ENCODE measurements at places on chromosomes 3 and 15.

DNA sequence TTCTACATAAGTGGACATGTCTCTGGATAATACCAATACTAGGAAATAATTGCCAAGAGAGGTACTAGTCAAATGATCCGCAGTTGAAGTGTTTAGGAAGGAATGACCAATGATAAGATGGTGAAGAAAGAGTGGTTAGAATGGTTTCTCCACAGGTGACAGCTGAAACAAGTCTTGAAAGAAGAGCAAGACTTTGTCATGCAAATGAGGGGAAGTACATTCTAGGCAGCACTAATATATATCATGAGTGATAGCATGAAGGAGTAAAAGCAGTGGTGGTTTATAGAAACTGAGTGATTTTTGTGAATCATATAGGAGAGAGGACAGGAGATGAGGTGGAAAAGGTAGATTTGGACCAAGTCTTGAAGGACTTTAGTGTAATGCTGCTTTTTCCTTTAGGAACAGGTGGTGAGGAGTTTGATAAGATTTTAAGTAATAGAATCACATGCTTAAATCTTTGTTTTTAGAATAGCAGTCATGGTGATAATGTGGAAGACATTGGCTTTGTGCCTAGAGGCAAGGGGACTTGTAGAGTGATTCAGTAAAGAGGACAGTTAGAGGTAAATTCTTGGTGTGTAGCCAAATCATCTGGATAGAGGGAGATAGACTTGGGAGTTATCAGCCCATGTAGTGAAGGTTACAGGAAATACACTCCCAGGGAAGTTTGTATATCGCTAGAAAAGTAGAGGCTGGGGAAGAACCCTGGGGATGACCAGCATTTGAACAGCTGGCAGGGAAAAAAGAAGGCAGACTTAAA is 31.9 kb downstream of the SLMAP start:
- no peak for DNase-seq

DNA sequence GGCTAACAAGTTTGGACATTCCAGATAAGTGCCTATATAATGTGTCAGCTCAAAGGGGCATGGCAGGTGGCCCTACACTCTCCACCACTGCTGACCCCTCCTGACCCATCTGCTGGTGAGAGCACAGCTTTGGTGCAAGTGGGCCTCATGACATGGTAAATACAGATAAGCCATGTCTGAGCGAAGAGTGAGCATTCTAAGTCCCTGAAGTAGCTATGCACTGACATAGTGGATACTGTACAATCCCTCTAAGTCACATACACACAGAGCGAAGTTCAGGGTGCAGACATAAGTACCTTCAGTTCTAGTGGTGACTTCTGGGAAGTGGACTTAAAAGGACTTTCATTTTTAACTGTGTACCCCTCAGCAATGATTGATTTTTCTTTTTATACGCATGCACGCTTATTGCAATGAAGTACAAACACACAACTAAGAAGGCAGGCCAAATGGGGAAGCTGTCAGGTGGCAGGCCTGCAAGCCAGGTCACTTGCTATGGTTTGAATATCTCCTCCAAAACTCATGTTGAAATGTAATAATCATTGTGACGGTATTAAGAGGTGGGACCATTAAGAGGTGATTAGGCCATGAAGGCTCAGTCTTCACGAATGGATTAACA is 41.5 kb downstream of the TBC1D2B start:
- DNase-seq, result no peak

DNA sequence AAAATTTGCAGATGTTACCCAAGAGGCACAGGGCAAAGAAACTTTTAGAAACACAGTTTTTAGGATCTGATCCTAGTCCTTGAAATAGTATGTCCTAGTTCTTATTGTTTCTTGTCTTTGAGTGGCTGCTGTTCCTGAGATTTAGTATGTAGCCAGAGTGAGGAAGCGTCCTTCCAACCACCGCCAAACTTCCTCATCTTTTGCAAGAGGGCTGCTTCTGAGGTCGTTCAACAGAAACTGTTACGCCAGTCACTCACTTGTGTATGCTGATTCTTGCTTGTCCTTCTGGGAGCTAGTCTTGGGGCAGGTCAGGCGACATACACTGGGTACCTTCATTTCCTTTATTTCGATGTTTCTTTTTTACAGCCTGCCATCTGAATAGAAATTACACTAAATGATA is 577.3 kb upstream of the ZNF717 start:
- DNase-seq, result no peak

- DNase-seq, result no peak
Measured at GRCh38 chr15:74336061-74337005, 31.1 kb downstream of the CYP11A1 start.

DNA sequence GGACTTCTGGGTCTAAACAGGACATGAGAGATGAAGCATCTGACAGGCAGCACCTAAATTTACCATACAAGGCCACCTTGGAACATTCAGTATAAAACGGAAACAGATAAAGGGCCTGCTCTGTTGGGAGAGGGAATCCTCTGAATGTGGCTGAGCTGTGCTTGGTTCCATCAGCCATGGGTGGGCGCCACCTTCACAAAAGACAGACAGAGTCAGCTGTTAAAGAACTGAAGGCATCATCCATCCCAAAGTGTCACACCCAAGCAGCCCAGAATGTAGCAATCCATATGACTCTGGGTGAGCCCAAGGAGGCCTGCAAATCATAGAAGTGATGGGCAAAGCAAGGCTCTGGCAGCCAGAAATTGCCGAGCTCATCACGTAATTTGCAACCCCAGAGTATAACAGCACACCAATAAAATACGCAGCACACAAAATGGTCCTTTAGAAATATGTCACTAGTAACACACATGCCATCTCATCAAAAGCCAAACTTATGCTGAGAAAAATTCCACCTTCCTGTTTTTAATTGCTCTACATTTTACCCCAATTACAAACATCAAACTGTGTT is 24.8 kb upstream of the RBP1 start:
- DNase-seq, result no peak

DNA sequence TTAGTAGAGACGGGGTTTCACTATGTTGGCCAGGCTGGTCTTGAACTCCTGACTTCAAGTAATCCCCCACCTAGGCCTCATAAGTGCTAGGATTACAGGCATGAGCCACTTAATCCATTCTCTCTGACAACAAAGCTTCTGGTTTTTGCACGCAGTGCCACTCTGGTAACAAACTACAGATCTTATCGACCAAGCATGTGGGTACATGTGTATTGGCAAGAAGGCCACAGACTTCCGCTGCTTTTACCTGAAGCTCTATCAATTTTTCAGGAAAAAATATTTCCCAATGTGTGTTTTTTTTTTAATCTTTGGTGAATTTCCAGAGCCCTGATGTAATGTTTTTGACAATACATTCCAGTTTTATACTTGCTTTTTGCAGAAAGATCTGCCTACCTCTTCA is 182.5 kb downstream of the PCCB start:
- no peak for DNase-seq

- no peak for DNase-seq
Measured at GRCh38 chr15:31136607-31137328, 35.2 kb upstream of the TRPM1 start.

GRCh38 chr3:72255791-72256559 is 471.0 kb upstream of the PROK2 start:
- DNase-seq, result no peak

DNA sequence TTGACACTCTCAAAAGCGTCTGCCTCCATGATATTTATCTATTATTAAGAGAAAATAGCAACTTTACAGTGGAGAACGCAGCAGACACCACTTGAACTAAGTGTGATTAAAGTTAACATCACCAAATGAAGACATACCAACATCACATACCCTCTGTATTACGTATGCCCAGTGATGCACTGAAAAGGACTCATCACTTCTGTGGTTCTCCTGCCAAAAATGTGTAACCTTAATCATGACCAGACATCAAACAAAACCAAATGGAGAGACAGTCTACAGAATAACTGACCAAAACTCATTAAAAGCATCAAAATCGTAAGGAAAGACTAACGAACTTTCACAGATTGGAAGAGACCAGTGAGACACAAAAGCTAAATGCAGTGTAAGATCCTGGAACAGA is 103.2 kb downstream of the PPP2R3A start:
- DNase-seq, result no peak

GRCh38 chr15:63765338-63765737 is 68.4 kb downstream of the HERC1 start:
- DNase-seq, result no peak

GRCh38 chr15:101368086-101368780 is 73.2 kb upstream of the SNRPA1 start:
- DNase-seq, result no peak

DNA sequence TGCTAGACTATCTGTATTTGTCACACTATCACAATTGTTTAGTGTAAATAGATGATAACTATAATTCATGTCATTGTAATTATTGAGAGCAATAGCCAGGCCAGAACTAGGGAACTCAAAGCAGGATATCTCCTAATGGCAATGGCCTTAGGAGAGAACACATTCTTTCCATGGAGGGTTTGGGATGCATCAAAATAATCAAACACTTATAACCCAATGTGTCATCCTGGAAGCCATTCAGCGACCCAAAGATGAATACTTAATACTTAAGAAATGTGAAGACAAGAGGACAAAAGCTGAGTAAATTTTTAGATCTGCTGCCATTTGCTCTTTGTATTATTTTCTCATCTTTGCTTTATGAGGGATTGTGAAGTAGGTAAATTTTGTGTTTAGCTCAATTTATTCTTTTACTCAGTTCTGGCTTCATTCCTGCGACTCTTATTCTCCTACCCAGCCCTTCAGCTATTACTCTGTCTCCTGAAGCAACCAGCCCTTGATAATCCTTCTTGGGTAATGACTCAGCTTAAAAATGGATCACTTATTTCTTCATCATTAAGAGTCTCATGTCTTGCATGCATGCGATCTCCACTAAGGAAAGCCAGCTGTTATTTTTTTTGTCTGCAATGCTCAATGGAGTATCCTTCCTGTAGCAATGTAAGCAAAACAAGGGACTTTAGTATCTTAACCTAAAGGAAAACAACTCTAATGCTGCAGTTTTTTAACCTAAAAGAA is 2.0 kb downstream of the OR4F15 start:
- DNase-seq, result no peak

DNA sequence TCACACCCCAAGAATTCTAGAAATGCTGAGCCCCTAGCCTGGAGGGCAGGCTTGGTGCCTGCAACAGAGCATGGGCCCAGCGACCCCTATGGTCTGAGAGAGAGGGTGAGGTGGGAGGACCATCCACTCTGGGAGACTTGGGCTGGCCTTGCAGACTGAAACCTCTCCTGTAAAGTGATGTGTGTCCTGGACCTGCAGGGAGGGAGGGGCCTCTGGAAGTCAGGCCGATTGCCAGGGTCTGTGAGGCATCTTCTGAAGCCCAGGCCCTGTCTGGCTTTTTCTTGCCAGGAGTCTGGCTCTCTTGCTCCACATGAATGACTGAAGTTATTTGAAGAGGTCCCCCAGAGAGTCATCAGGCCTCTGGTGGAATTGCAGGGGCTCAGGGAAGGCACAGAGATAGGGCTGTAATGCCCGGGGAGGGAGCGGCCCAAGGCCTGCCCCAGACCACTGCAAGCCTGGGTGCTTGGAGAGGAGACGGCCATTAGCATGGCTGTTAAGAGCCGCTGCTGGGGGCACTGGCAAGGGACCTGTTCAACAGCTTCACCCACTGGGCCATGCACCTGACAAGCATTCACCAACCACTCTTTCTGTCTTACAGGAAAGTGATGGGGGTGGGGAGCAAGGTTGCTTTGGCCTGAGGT is 56.0 kb upstream of the CHRNA7 start:
- DNase-seq, result no peak

DNA sequence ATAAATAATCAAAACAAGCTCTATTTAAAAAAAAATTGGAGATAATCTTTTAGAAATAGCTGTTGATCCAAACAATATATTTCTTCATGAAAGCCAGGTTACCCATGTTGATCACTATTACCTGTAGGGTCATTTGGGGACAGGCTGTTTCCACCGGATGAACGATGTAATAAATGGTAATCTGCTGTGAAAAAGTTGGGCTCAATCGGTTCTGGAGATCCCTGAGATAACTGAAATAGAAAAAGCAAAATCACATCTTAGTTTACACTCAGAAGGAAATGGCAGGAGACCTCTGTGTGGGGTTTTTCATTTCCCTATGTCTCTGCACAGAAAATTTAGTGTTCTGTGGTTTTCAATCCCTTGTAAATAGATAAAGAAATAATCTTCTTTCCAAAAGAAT is 249.5 kb downstream of the NEK10 start:
- no peak for DNase-seq

DNA sequence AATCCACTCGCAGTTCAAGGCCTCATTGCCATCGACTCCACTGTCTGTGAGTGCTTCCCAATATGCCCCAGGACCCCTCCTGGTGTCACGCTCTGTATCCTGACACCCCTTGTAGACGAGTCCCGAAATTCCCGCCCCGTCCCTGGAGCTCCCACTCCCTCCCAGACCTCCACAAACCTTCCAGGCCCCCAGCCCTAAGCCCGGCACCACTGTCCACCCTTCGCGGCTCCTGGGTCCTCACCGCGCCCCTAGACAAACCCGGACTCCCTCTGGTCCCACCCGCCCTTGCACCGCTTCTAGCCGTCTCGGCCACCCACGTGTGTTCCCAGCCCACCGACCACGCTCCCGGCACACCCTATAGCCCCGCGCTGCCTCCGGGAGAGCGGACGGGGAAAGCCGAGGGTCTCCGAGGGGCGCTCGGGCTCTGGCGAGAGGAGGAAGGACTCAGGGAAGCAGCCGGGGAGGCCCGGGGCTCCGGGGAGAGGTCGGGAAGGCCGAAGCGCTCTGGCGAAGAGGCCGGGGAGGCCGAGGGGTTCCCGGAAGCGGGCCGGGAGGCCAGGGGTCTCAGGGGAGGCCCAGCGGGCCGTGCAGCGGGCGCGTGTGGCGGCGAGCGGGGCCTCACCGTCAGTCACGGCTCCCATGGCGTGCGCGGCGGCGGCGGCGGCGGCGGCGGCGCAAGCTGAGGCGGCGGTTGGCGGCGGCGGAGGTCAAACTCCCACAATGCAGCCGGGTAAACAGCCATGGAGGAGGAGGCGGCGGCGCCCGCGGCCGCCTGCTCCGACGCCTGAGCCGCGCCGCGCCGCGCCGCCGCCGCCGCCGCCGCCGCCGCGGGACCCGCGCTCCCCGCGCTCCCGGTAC is at the start of the genes ATXN7 and THOC7:
Gene ATXN7 (plus strand): TSS at position 718 of the 858 bp plus-strand sequence. CDS start 48,732 bp downstream, outside the sequence.
Gene THOC7 (minus strand): TSS at position 656 of the 858 bp plus-strand sequence. CDS start 15 bp downstream, at position 641.
- peak; percentile 32 for DNase-seq

DNA sequence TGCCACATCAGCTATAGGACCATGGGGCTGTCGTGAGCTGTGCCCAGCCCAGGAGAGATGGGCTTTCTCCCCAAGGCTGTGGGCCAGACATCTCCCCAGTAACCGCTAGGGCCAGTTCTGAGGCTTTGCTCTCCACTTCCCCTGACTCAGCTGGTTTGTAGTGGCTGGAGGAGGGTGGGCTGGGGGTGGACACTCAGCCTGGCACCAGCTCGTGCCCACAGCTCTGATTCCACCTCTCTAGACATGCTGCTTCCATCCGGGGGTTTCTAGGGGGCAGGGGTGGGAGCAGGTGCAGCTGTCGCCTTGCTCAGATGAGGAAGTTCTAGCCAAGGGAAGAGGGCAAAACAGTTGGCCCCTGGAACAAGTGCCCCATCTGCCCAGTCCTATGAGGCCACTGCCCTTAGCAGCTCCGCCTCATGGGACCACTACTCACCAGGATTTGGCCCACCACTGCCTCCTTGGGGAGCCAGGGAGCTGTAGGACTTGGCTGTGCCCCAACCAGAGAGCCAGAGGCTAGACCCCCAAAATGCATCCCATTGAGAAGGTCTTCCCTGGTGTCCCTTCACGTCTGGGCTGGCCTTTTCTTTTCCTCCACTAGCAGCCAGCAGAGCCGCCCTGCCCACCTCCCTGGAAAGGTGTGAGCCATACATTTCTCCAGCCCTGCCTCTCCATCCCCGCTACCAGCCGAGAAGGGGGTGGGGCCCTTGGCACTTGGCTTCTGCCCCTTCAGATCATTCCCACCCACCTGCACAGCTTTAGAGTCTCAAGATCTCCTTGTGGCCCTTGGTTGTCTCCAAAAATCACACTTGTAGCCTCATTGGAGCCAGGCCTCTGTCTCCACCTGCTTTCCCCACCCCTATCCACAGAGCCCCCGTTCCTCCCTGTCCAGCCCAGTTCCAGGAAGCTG is 9.9 kb downstream of the GLYCTK start:
- DNase-seq, result no peak

Data from HuH-7 (cell line).